Right atrium auricular region (tissue), 2 donors: ENCODE measurements at places on chromosomes 2 and 18. TPM values are rescaled to one million over a fixed set of nuclear protein-coding genes. Genes with fewer than 3 reads are reported as not detected.

GRCh38 chr2:52423111-52423510 is 1344.5 kb upstream of the CHAC2 start:
- no peak for DNase-seq

DNA sequence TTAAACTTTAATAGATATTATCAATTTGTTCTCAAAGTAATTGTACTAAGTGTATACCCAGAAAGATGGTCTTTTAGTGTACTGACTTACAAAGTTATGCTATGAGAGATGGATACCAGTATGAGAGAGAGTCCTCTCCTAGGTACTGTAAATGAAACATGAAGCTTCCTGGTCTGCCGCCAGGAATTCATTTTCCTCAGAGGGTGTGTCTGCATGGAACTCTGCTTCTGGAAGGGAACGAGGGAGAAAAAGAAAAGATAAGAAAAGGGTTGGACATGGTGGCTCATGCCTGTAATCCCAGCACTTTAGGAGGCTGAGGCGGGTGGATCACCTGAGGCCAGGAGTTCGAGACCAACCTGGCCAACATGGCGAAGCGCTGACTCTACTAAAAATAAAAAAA is 2.2 kb upstream of the SSB start:
- no peak for DNase-seq

The HOXD12 gene
- not detected for total RNA-seq

DNA sequence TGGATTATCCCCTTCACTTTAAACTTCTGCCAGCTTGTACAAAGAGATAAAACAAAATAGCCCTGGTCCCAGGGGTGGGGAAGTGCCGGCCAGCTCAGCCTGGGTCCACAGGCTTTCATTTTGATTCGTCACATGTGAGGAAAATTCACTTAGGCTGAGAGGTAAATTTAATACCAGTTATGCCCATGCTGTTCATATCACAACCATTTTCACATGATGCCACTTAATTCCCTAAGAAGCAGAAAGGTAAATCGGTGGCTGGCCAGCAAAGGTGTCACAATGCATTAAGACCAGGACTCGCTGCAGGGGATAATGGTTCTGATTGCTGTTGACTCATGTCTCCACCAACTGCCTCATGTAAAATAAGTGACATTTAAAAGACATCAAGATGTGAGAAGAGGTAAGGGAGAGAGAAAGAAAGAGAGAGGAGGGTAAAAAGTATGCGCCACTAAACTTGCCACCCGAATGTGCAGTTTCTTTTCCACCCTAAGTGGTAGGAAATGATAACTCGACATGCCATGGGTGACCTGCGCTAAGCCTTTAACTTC is 261.0 kb upstream of the SIX3 start:
- DNase-seq, result no peak

The SATB2 gene
- total RNA-seq, result 1.0 TPM

GRCh38 chr18:364256-364826 is 96.5 kb upstream of the THOC1 start:
- no peak for DNase-seq

DNA sequence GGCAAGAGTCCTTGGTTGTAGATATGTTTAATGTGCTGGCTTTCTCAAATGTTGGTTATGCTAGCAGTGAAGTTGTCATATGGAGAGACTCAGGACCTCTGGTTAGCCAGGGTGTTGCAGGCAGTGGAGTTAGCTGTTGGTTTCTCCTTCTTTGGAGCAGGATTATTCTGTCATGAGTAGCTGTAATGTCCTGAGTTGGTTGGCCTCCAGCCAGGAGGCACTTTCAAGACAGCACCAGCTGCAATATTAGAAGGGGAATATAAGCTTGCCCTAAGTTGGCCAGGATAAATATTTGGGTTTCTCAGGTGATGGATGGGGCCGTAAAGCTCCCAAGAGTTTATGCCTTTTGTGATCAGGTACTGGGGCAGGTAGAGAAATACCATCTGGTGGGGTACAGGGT is 65.5 kb downstream of the MSTN start:
- no peak for DNase-seq

DNA sequence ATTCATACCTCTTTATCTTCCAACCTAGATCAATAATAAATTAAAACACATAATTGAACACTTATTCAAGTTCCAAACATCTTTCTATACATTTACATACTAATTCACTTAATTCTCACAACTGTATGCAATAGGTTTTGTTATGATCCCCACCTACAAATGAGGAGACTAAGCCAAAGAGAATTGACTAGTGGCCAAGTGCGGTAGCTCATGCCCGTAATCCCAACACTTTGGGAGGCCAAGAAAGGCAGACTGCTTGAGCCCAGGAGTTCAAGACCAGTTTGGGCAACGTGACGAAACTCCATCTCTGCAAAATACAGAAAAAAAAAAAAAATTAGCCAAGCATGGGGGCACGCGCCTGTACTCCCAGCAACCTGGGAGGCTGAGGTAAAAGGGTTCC is 36.8 kb downstream of the KCNG3 start:
- no peak for DNase-seq

- no peak for DNase-seq
These were observed 7.7 kb downstream of the SLC30A3 start for GRCh38 chr2:27255187-27255586.

DNA sequence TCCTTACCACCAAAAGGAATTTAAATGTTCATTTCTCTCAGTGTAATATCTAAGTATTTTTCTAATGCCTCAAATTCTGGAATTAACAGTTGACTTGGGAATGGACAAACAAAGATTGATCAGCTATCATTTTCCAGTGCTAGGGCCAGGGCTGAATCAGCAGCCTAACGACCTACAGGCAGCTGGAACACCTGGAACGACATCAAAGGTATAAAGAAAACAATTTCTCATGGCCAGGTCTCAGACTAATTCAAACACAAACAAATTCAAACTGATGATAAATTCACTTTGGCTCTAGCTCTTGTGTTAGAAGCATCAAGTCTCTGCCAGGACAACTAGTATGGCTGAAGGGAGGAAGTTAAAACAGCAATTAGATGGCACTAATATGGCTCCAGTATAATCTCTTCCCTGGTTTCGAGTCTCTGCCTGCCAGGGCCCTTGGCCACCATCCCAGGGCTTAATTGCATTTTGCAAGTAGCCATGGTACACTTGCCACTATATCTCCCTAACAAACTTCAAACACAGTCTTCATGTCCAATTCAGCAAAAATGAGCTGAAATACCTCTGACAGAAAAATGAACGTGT is 70.2 kb upstream of the FSHR start:
- no peak for DNase-seq

The CFAP65 gene
- not detected for total RNA-seq

The CCDC68 gene
- 8.0 TPM for total RNA-seq

The SS18 gene
- total RNA-seq, result 54.9 TPM

GRCh38 chr18:60506190-60506589 is 133.6 kb upstream of the MC4R start:
- no peak for DNase-seq

- DNase-seq, result no peak
These were observed 47.3 kb upstream of the PAPOLG start for GRCh38 chr2:60708630-60709320.

DNA sequence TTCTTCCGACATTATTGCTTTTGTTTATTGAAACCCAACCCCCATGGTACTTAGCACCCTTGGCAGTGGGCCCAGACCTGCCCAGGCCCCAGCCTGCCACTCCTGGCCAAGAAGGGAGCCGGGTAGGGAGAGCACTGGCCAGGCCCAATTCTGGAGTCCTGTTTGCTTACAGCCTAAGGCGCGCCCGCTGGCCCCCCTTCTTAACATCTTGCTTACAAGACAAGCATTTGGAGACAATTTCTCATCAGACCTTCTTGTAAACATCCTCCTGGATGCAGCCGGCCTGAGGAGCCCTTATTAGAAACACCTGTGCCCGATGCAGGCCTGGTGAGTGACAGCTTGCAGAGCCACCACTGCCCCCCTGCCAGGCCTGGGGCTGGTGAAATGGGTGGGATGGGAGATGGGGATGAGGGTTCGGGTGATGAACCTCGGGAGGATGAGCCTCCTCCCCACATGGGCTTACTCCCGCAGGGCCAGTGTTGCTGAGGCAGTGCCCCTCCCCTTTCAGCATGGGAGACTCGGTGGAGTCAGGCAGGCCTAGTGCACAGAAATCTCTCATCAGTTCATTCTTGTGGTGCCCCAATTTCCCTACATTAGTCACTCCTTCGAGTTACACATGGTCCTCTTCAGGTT is 217.5 kb downstream of the CYP26B1 start:
- no peak for DNase-seq

DNA sequence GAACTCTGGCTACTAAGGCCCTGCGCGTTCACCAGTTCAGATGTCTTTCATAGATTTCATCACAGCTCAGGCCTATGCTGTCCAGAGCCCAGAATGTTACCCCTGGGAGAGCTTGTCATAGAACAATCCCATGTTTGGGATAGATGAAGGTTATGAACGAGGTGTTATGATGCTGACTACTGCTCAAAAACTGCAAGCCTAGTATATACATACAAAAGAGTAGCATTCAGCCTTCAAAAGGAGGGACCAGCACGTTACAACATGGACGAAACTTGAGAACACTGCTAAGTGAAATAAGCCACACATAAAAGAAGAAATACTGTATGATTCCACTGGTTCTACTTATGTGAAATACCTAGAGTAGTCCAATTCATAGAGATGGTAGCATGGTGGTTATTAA is 401.9 kb downstream of the NBAS start:
- DNase-seq, result no peak

The FOXD4L1 gene
- total RNA-seq, result not detected

DNA sequence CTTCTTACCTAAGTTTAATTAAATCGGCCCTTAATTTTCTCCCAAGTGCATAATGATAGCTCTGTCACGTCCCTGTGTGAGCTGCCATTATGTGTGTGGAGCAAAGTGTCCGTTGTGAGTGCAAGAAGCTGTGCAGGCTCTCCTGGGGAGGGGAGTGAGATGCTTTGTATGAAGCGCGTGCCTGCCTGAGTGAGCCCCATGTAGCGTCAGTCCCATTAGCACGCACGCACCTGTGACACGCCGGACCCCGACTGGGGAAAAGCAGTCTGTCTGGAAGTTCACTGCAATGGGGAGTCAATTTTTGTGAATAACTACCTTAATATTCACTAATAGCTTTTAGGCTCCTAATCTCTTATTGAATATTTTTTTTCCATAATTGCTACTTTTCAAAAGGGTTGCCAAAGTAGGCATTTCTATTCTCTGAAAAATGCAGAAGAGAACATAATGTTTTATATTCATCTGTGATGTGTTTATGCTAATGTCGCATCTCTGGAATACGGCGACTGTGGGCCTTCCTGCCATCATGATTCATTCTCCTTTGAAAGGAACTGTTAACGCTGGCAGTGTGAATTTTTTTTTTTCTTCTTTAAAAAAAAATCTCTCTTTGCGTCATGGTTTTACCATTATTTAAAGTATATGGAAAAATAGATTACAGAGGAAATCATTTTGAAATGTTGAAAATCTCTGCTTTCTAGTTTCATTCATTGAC is 157.7 kb downstream of the COL4A4 start:
- no peak for DNase-seq

GRCh38 chr18:39839782-39840181 is 2115.3 kb upstream of the PIK3C3 start:
- no peak for DNase-seq

GRCh38 chr2:48886919-48887318 is 131.4 kb upstream of the LHCGR start:
- DNase-seq, result no peak

DNA sequence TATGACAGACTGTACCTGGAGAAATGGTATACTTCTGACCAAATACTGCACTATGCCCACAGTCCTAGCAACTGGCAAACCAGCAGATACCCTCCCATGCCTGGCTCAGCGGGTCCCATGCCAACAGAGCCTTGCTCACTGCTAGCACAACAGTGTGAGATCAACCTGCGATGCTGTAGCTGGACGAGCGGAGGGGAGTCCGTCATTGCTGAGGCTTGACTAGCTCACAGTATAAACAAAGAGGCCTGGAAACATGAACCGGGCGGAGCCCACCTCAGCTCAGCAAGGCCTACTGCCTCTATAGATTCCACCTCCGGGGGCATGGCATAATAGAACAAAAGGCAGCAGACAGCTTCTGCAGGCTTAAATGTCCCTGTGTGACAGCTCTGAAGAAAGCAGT is 93.2 kb upstream of the CAB39 start:
- DNase-seq, result no peak

GRCh38 chr2:236078297-236079255 is 89.6 kb downstream of the GBX2 start:
- no peak for DNase-seq

The GPR45 gene
- total RNA-seq, result not detected

The SNTG2 gene
- total RNA-seq, result not detected

DNA sequence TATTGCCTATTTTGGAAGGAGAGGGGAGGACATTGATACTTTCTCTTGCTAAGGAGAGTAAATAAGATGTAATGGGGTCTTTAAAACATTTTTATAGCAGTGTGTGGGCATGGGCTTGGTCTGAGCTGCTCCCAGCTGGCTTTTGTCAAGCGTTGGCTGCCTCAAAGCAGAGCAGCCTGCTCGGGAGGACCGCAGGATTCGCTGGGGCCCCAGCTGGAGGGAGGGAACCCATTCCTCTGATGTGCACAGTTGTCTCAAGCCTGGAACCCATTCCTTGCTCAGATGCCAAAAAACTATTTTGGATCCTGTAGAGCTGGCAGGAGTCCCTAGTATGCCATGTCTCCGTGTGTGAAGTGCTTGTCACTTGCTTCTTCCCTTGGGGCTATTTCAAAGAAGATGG is 59.4 kb upstream of the RMDN2 start:
- DNase-seq, result no peak

DNA sequence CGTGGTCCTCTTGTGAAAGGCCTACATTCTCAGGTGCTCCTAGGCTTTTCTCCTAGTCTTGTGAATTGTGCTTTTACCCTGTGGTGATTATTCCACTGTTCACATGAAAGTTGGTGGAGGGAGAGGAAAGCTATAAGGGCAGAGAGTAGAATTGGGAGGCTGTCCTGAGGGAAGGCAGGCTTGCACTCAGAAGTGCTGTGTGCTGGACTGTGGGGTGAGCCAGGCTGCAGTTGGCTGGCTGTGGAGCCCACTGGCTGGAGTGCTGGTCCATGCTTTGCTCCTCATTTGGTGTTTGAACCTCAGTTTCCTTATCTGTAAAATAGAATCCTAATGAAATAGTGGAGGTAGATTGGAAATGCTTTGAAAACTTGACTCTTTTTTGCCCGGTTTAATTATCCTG is 21.3 kb downstream of the LIMS1 start:
- DNase-seq, result no peak

GRCh38 chr18:159037-159652 is 788 bp downstream of the USP14 start:
- no peak for DNase-seq
